ENCODE measurements at places on chromosomes 2 and 18.

DNA sequence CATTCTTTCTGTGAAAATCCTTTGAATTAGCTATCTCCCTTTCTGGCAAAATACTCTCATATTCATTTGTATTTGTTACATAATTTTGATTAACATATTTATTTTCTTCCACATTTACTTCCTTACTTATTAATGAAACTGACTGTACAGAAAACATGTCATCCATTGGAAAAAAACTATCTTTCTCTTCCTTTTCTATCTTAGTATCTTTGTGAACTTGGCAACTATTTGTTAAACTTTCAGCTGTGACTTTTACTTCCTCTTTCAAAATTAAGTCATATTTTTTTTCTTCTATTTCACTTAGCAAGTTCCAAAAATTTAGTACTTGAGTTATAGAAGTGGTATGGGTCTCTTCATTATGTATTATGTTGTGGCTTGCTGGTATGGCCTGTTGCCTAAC, 2.6 kb downstream of the RAD51AP2 start:
- no peak for DNase-seq

DNA sequence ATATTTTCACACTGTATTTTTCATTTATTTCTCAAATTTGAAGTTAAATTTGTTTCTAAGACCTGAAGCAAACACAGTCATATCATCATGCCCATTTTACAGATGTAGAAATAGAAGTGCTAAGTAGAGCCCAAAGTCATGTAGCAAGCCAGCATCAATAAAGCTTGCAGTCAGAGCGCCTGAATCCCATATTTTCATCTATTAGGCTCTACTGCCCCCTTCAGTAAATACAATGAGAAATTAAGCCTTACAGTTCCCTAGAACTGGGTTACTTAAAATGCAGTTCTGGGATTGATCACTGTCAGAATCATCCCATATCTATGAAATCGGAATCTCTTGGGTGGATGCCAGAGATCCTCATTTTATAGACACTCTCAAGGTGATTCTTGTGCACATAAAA, 419.9 kb downstream of the TGIF1 start:
- no peak for DNase-seq

DNA sequence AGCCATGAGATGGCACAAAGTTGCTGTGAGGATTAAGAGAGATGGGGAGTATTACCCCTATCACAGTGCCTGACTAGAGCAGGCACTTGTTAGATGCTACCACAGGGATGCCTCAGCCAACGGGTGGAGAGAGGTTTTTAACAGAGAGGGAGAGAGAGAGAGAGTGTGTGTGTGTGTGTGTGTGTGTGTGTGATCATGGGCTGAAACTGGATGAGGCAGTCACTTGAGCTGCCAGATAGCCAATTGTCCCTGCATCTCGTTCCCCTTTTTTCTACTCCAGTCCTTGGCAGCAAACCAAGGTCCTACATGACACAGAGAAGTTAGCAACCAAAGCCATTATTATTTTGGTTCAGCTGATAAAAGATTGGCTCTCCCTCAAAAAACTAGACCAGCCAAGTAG, 3.0 kb downstream of the CD8A start:
- no peak for DNase-seq

GRCh38 chr18:58373481-58373880, 255.4 kb downstream of the ALPK2 start:
- DNase-seq: no peak

DNA sequence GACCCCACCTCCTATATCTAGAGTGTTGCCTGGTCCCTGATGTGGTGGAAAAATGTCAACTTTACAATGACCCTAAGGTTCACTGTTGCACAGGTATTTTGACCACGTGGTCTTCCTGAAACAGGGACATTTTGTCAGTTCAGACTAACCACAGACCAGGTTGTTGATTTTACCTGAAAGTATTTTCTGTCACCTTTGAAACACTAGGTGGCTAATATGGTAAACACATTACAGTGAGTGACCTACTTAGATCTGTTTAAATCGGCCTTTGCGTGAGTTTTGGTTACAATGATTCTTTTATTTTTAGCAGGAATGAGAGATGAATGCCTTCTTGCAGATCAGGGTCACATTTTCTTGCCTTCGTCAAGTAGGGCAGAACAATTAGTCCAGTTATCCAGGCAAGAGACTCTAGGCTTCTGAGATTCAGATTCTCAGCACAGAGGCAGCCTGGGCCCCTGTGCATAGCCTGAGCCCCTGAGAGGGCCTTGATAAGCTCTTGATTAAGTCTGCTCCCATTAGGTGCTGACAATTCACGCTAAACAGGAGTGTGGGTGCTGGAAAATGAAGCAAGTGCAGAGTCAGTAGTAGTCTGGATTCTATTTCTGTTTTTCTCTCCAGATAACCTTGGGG, 226.2 kb downstream of the KCNS3 start:
- DNase-seq: no peak

- DNase-seq: no peak
Measured at GRCh38 chr18:48638896-48639771, 100.3 kb downstream of the CTIF start.

- DNase-seq: no peak
Measured at GRCh38 chr18:73790587-73790986, 357.0 kb downstream of the FBXO15 start.

DNA sequence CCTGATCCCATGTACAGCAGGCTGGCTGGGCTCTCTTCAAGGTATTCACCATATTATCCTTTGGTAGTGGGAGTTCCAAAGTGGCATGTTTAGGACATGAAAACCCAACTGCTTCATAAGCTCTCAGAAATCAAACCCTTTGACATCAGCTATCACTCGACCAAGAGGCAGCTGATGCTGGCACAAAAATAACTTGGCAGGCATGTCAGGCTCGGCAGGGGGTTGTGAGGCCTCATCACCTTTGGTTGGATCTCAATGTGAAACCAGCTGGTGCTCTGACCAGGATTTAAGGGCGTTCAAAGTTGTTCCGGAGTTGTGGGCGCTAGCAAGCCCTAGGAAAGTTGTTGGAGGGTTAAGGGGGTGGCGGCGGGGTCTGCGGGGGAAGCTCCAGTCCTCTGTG, 171.9 kb downstream of the FHOD3 start:
- DNase-seq: no peak

- no peak for DNase-seq
Measured at GRCh38 chr2:86781363-86781762, 9.3 kb downstream of the CD8A start.

GRCh38 chr2:29334706-29335105, 219.5 kb downstream of the CLIP4 start:
- no peak for DNase-seq

GRCh38 chr2:122206101-122206500, 450.6 kb downstream of the TSN start:
- DNase-seq: no peak

DNA sequence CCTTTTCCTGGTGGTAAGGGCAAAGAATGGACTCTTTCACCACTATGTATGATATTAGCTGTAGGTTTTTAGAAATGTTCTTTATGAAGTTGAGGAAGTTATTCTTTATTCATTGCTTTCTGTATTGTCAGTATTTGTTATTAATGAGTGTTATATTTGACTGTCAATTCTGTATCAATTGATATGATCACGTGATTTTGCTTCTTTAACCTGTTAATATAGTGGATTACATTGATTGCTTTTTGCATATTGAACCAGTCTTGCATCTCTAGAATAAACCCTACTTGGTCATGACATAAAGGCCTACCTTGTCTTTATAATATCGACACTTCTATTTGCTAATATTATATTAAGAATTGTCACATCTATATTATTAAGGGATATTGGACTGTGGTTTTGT, 18.3 kb upstream of the ST6GAL2 start:
- DNase-seq: no peak

GRCh38 chr18:4510711-4511110, 55.6 kb upstream of the DLGAP1 start:
- DNase-seq: no peak

- DNase-seq: no peak
Measured at GRCh38 chr2:196309691-196310090, 138.3 kb upstream of the STK17B start.

GRCh38 chr2:142862847-142863246, 14.6 kb upstream of the KYNU start:
- DNase-seq: no peak
